ENCODE measurements at places on chromosomes 1 and 21.

GRCh38 chr1:91900562-91900961 is 14.6 kb upstream of the TGFBR3 start:
- no peak for DNase-seq

DNA sequence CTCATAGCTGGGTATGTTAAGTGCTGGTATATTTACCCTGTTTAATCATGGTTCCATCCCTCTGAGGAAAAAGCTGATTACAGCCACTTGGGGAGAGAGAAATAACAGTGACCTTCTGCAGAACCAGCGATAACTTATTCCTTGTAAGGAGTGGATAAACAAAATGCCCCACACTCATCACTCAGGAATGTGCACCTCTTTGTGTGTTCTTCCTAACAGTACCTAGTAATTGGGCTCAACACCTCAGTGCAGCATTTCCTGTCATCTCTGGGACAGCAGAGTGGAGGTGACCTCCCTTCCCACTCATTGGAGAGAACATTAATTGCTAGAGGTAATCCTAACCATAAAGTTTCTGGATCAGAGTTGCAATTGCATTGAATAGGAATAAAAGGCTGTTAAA is 112.5 kb upstream of the F3 start:
- DNase-seq: no peak

DNA sequence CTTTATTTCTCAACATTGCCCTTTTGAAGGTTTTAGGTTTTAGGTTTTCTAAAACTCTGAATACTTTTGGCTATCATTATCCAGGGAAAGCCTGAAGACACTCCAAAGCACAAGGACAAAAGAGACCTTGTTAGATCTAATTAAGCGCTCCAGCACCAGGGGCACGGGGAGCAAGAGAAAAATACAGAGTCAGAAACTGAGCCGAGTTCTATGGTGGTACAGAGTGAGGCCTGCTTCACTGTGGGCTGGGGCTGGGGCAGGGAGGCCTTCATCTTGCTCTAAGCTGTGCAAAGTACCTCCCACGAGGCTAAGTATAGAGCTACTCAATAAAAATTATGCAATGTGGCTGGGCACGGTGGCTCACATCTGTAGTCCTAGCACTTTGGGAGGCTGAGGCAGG is 19.7 kb upstream of the RAB4A start:
- no peak for DNase-seq

DNA sequence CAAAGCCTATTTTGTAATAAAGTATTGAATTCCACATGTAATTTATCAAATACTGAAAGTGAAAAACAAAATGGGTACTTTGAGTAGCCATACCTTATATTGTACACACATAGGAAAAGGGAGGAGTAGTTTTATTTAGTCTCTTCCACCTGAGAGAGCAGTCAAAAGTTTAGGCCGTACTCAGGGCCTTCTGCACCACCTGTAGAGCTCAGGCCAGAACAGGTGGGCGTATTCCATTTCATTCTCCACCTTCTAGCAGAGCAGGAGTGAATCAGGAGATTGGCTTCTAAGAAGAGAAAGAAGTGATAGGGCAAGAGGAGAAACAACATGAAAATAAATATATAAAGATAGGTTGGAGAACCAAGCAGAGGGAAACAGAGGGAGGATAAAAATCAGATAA is 44.0 kb downstream of the TRAF5 start:
- DNase-seq: no peak

GRCh38 chr1:88731475-88732269 is 47.6 kb downstream of the PKN2 start:
- no peak for DNase-seq

DNA sequence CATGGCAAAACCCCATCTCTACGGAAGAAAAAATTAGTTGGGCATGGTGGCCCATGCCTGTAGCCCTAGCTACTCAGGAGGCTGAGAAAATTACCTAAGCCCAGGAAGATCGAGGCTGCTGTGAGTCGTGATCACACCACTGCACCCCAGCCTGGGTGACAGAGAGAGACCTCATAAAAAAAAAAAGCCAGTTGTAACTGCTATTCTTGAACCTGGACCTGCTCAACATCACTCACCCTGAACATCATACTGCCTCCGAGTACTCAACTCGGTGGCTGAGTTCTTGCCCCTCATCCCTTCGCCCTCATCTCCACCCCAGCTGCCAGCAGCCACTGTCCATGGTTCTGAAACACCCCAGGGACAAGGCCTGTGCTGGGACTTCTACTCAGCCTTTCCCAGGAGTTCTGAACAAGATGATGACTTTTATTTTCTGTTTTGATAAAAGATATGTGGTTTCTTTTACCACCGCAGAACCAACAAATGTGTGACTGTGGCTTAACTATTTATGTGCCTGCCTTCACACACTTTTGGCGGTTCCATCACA is 5.4 kb upstream of the DISP3 start:
- DNase-seq: no peak

DNA sequence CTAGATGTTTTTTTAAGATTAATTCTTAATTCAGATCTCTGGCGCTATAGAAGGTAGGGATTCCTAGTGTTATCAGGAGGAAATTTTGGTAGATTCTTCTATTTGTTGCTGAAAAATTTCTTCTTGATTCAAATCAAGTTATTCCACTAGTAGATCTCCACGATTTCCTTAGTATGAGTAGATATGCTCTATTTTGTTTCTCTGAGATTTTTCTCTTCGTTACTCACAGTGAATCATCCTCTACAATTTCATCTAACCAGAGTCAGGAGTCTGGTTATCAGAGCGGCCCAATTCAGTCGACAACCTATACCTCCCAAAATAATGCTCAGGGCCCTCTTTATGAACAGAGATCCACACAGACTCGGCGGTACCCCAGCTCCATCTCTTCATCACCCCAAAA is 18.8 kb upstream of the HAX1 start:
- DNase-seq: no peak

DNA sequence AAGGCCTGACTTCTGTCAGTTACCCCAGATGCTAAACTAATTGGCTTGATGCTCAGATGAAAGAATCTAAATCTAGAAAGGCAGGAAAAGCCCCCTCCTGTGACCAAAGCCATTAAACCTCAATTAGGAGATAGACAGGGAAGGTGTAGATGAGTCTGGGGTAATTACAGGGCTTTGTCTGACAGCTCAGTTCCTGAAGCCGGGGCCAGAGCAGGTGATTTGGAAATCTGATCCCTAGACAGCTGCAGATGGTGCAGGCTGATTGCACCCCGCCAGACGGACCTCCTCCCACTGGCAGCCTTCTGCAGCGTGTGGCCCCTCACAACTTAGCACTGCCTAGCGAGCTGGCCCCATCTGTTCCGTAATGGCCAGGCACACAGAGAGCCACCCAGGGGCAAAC is 395.1 kb downstream of the HLX start:
- DNase-seq: no peak

GRCh38 chr1:103460511-103460910 is 65.0 kb upstream of the RNPC3 start:
- DNase-seq: no peak

DNA sequence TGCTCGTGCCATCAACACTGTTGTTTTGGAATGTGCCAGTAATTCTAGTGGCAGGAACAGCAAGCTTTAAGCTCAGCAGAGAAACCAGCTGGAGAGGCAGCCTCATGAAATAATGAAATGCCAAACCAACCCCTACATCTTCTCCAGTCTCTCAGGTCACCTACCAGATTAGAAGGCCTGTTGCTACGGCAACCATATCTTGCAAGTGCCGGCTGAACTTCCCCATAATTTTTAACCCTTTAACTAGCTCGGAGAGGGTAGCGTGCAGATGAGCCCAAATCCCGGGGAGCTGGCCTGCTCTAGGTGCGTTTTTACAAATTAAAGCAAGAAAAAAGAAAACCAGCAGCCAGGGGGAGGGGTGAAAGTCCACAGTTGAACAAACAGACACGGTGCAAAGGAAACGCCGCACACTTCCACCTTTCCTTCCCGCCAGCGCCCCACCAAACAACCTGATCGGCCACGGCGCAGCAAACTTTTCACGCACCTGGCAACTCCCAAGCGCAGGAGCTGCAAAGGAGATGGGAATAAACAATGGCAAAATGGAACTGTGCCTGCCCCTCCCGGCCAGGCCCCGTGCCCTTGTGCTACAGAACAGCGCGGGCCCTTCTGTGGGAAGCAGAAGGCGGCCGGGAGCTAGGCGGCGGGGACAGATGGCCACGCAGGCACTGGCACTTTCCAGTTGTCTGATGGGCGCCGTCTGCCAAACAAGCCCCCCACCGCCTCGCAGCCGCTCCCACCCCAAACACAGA is 50.1 kb downstream of the SSBP3 start:
- no peak for DNase-seq

GRCh38 chr1:198929111-198929604 is 290.3 kb downstream of the PTPRC start:
- DNase-seq: no peak

- DNase-seq: no peak
Observed at GRCh38 chr1:202073206-202073605, 49.5 kb upstream of the GPR37L1 start.

GRCh38 chr1:111406321-111406768 is 21.2 kb downstream of the OVGP1 start:
- peak; percentile 26 for DNase-seq

GRCh38 chr1:95084317-95085176 is 11.8 kb upstream of the ALG14 start:
- no peak for DNase-seq

DNA sequence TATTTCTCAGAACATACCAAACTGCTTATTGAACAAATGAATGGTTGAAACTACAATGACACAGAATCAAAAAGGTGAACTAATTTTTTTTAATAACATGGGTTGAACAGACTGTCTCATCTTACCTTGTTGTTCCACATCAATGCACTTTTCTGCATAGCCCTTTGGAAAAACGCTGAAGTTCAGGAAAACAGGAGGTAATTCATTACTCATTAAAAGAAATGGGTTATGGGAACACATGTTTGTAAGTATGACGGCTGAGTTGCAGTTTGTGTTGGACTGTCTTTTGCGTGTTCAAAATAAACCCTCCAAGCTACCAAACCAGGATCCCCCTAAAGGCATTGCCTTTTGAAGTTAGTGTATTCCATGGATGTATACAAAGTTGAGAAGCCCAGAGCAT is 514.9 kb upstream of the PKN2 start:
- no peak for DNase-seq

DNA sequence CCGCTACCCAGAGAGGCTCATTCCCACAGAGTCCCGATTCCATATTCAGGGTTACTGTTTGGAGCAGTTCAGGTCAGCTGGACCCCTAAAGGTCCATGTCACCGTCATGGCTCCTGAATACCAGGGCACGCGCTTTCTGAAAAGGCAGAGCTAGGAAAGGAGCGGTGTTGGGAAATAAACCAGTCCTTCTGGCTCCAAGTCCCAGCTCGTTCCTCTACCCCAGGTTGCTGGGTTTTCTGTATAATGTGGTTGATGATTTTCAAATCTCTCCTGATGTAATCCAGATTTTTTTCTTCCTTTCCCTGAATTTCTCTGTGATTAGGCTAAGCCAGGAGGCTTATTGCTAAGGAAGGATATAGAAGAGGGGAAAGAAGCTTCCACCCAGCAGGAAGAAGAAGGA is 14.0 kb upstream of the PKP1 start:
- DNase-seq: no peak

- DNase-seq: no peak
Observed at GRCh38 chr1:214276786-214277185, 4.2 kb upstream of the SMYD2 start.

DNA sequence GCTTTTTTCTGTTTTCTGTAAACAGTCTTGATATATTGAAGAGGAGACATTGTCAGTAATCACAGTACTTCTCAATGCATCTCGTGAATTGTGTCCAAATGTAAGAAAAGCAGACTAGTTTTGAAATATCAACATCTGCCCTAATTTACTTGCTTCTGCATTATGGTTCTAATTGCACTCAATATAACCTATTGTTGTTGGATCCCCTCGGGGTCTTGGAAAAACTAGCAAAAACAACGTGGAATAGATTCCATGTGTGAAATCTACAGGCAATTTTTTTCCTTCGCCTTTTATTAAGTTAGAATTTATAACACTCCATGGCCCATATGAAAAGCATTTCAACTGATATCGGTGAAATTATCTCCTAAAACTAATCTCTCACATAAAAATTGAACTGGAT is 236.5 kb downstream of the TTLL7 start:
- no peak for DNase-seq

DNA sequence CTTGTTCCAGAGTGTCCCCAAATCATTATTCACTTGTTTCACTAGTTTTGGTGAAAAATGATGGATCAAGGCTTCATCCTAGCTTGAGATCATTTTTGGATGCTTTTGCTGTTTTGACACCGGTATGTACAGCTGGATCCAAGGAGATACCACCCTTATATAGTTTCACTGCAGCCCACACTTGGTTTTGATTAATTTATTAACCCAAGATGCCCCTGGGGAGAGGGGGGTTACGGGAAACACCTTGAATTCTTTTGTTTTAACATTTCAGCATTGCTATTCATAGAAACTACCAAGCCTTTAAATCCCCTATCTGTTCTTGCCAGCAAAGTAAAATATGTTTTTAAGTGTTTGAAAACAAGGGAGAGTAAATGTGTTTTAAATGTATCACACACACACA is 457.7 kb upstream of the RUNX1 start:
- DNase-seq: no peak

DNA sequence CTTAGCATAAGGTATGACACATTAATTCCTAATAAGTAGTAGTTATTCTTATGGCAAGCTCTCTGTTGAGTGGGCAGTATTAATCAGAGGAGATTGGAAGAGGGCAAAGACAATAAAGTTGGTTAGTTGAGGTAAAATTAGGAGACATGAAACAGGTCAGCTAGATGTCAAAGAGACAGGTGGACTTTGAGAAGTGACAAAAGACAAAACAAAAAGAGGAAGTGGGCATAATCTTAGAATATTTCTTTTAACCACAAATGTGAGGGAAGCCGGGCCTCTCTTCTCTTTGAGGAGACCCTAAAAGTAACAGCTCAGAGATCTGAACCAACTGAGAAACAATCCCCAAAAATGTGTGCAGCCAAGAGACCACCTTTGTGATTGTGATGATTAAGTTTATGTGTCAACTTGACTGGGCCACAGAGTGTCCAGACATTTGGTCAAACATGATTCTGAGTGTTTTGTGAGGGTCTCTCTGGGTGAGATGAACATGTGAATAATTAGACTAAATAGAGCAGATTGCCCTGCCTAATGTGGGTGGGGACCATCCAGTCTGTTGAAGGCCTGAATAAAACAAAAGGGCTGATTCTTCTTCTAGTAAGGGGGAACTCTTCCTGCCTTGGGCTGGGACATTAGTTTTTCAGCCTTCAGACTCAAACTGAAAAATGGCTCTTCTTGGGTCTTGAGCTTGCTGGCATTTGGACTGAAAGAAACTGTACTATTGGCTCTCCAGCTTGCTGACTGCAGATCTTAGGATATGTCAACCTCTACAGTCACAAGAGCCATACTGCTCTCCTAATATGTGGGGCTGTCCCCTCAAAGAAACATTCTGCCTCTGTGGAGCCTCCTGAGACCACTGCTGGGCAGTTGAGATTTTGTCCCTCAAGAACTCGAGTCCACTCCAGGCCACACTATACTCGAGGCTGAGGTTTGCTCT is 40.0 kb downstream of the FCRL5 start:
- DNase-seq: no peak

GRCh38 chr21:18832950-18833349 is 429.4 kb upstream of the TMPRSS15 start:
- no peak for DNase-seq

DNA sequence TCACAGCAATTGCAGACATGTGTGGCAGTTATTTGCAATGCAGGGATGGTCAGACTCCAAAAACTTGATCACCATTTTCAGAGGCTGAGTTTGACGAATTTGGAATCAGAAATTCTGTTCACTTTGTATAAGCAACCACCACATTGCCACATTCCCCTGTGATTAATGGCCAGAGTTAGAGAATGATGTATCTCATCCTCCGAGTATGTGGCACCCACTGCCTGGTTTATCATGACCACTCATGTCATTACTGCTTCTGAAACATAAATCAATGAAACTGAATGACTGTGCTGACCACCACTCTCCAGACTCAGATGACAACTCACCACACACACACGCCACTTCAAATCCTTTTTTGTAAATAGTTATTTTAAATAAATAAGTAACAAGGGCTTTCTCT is 66.6 kb upstream of the CACHD1 start:
- no peak for DNase-seq
